ENCODE measurements at places on chromosomes 6 and 20. TPM values are rescaled to one million over a fixed set of nuclear protein-coding genes. Genes with fewer than 3 reads are reported as not detected.
A peak's percentile ranks its signal among the peaks of the same experiment; 100 is the strongest.

The PLEKHG1 gene
- 1.7 TPM for total RNA-seq

The LAMA4 gene
- 197 TPM for total RNA-seq

The BEND3 gene
- 3.5 TPM for total RNA-seq

The PHACTR1 gene
- total RNA-seq, result 0.43 TPM

The PSMG4 gene
- total RNA-seq, result 19.9 TPM

The ARMC12 gene
- total RNA-seq, result 0.43 TPM

The GOPC gene
- 45.1 TPM for total RNA-seq

The ZSCAN23 gene
- 9.0 TPM for total RNA-seq

The GID8 gene
- 31.2 TPM for total RNA-seq

The VIP gene
- not detected for total RNA-seq

The PDYN gene
- total RNA-seq, result not detected

The BMP7 gene
- total RNA-seq, result not detected

The BCAS1 gene
- under 0.01 TPM for total RNA-seq

The DEF6 gene
- total RNA-seq, result 1.3 TPM

The TMEM217 gene
- 2.9 TPM for total RNA-seq

GRCh38 chr20:41135888-41136679, 1.3 kb upstream of the PLCG1 start:
- DNase-seq, result no peak

- no peak for DNase-seq
Observed at GRCh38 chr6:102986086-102986485, 1592.6 kb downstream of the GRIK2 start.

DNA sequence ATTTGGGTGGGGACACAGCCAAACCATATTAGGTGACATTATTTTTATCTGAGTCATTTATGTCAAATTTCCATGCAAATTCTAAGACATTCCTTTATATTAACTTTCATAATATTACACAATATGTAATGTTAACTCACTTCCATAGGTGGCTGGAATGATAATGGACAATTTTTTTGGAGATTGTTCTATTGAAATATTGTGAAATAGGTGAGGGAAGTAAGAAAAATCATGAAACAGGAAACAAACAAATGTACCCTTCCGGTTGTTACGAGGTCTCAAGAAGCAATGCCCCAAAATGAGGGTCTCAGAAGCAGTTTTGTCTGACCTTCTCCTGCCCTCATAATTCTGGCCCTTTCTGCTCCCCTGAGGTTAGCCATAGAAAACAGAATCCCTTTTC, 306.5 kb downstream of the HDGFL1 start:
- no peak for DNase-seq

GRCh38 chr20:10249048-10249770, 30.6 kb downstream of the SNAP25 start:
- no peak for DNase-seq

GRCh38 chr6:114343782-114344144, 940 bp upstream of the HS3ST5 start:
- DNase-seq, result no peak

- peak; percentile 100 for DNase-seq
Observed at GRCh38 chr20:45812157-45813005, at the start of gene UBE2C. Gene UBE2C, plus strand, starts transcription at chr20:45812644. Its CDS starts 52 bp downstream, at chr20:45812696.

DNA sequence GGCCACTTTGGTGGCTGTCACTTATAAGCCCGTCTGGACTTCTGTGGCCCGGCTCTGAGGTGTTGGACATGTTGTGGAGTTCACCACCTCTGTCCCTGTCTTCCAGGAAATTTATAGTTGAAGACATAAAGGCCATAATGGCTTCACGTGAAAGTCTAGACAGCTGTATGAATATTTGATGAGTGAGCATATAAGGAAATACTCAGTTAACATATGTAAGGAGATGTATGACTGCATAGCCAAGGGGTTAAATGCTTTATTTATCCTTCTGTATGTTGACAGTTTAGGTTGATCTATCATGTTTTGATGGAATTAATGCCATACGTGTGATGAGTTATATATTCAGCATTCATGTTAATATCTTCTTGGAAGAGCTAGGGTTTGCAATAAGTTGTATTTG, 16.1 kb downstream of the HIVEP1 start:
- DNase-seq, result no peak

GRCh38 chr20:43680981-43681380, 14.1 kb downstream of the MYBL2 start:
- no peak for DNase-seq

DNA sequence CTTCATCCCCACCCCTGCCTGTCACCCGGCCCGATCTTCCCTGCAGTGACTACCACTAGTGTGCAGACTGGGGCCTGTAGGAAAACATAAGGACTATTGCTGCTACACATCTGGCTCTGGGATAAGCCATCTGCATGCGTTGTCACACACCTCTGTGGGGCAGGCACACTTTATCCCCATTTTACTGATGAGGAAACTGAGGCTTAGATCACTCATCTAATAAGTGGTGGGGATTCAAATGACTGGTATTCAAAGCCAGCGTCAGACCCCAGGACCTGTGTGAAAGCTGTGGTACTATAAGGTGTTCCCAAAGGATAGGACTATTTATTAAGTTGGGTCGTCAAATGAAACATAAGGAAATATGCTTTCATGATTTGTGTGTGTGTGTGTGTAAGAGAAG, 148.9 kb upstream of the RNF24 start:
- DNase-seq, result no peak

- no peak for DNase-seq
Observed at GRCh38 chr20:22771706-22772105, 187.3 kb upstream of the FOXA2 start.

DNA sequence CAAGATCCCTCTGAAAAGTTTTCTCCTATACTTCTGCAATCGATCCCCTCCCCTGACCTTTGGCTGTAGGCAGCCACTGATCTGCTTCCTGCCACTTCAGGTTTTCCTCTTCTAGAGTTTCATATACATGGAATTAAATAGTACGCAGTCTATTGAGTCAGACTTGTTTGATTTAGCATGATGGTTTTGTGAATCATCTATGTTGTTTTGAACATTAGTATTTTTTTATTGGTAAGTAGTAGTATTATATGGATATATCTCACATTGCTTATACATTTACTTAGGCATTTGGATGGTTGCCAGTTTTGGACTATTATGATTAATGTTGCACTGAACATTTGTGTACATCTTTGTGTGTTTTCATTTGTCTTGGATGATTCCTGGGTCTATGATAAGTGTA, 518.0 kb downstream of the CD109 start:
- no peak for DNase-seq

- DNase-seq, result no peak
Observed at GRCh38 chr6:160031442-160031841, 62.6 kb downstream of the IGF2R start.

DNA sequence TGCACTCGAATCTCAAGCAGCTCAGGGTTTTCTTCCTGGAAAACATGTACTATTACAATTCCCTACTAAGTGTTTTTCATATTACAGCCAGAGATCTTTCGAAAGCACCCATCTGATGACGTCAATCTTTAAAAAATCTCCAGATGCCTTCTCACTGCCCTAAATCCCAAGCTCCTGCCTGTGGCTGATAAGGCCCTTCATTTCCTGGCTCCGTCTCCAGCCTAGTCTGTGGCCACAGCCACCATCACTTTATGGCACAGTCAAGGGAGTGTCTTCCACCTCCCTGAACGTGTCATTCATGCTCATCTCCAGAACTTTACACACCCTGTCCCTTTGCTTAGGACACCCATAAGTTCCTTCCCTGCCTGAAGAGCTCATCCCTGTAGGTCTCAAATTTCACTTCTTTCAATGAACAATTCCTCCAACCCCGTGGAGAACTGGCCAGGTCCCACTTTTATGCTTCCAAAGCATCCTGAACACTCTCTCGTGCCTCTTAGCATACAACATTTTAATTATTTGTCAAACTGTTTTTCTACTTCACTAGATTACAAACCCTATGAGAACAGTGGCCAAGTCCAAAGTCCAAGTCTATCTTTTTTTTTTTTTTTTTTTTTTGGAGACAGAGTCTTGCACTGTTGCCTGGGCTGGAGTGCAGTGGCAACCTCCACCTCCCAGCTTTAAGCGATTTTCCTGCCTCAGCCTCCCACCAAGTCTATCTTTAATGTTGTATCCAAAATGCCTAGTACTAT, 106.1 kb upstream of the AGPAT4 start:
- peak; percentile 71 for DNase-seq

GRCh38 chr20:8089668-8090067, 42.4 kb upstream of the PLCB1 start:
- no peak for DNase-seq

- peak; percentile 55 for DNase-seq
Observed at GRCh38 chr6:44073612-44074438, 53.4 kb downstream of the MRPL14 start.

DNA sequence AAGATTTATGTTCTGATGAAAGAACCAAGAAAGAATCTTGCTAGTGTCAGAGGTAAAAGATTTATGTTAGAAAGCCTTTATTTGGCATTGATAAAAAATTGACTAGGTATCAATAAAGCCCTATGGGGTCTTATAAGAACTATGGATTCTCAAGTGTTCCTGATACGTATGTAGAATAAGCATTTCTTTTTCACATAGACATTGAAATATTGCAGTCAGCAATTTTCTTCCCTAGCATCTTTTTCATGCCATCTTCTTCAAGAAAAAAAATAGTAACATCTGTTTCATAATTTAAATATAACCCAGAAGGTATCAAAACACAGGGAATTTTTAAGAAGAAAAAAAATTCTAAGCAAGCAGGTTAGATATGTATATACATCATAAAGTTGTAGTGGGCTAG, 230.6 kb downstream of the CENPW start:
- DNase-seq, result no peak

DNA sequence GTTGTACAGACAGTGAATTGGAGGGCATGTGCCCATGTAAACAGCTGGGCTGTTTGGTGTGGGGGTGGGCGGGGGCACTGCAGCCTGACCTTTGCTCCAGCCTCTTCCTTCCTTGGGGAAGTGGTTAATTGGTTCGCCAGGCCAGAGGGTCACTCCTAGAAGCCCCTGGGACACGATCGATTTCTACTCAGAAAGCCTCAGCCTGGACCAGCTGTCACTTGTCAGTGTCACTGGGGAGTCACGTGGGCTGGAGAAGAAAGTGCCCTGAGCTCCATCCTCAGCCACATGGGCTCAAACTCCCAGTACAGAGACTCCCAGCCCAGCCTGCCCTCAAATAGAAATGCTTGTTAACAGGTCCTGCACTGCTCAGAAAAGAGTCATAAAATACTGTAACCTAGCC, 423.8 kb upstream of the SULF2 start:
- no peak for DNase-seq

- DNase-seq, result peak; percentile 36
Observed at GRCh38 chr6:130359736-130360135, 6.1 kb upstream of the TMEM200A start.

DNA sequence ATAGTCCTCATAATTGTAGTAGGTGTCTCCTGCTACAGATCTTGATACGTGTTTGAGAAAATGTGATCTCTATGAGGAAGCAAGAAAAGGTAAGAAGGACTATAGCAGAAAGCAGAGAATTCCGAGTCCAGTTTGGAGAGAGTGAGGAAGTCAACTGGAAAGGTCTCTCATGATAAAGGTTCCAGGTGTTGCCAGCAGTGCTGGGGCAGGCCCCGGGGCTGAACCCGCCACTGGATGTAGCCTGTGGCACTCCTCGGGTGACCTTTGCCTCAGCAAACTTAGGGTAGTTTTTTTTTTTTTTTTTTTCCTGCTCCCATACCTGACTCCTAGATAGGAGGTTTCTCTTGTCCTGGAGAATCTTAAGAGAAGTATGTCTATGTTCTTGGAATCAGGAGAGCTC, 62.8 kb downstream of the FAM120B start:
- no peak for DNase-seq

DNA sequence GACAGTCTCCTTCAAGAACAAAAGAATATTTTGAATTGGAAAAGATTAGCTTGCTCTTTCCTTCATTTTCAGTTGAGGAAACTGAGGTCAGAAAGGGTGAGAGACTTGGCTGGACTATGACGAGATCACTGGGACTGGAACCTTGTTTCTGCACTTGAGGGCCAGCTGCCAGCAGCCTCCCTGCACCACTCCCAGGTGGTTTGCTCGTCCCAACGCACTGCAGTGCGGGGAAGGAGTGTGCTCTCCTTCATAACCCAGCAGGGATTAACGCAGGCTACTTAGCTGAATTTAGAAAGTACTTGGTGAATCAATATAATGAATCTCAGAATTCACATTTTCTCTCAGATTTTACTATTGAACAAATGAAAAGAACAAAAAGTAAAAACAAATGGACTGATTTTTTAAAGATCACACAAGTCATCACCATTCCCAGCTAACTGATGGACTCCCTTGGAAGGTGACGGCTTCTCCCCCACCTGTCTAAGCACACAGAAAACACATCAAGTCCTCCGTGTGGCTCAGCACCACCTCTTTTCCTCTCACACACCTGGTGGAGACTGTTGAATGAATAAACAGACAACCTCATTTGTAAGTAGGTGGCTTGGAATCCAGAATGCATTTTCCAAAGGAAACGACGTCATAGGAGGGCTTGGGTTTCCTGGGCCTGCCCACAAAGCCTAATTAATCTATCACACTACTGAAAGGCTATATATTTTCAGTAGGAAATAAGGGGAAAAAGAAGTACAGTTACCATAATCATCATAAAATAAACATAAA, 121.0 kb downstream of the QRSL1 start:
- DNase-seq, result no peak

DNA sequence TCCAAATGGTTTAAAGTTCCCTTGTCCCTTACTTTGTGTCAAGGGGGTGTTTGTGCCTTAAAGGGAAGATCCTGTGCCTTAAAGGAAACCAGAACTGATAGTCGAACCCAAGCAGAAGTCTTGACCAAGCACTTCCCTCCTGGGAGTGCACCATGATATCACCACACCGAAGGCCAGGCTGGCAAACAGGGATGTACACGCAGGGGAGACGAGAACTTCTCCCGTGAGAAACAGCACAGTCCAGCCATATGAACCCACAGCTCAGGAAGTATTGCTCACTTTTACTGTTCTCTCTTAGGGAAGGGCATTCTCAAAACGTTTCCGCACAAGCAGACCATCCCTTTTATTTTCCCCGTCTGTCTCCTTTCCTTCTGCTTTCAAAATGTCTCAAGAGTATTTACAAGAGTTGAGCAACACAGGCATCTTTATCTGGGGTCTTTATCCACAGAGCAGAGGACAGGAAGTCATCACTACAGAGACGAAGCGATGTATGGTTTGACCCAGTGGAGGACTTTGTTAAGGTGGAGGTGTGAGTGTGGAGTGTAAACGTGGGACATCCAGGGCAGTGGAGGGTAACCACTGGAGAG, 12.8 kb upstream of the SERPINB1 start:
- DNase-seq, result peak; percentile 81

DNA sequence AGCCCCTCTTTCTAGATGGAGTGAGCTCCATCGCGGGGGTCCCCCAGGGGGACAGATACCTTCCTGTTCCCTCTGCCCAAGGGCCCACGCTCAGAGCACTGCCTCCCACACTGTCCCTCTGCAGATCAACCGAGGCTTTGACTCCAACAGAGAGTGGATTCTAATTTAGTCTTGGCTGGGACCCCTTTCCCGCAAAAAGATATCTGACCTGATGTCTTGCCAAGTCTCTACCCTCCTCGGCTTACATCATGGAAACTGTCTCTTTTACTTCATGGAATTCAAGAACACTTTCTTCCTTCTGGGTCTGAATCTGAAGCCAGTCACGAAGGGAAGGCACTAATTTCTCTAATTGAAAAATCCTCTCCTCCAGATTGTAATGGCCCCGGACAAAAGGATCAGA, 278.0 kb downstream of the BMP7 start:
- no peak for DNase-seq

- no peak for DNase-seq
Observed at GRCh38 chr6:34585108-34585507, 29.0 kb upstream of the SPDEF start.

GRCh38 chr6:19876672-19877071, 39.5 kb downstream of the ID4 start:
- no peak for DNase-seq
